ENCODE measurements at places on chromosomes 13 and 19. TPM values are rescaled to one million over a fixed set of nuclear protein-coding genes. Genes with fewer than 3 reads are reported as not detected.

DNA sequence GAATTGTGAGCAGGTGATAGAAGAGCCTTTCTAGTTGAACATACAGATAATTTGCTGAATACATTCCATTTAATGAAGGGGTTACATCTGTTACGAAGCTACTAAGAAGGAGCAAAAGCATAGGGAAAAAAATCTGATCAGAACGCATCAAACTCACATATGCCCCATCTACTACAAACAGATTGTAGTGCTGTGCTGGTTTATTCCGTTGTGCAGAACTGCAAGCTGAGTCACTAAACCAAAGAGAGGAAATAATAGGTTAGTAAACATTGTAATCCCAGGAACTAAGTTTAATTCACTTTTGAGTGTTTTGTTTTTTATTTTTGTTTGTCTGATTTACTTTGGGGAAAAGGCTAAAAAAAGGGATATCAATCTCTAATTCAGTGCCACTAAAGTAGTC, 136.3 kb downstream of the CDK8 start:
- no peak for DNase-seq

GRCh38 chr19:44582581-44583265, 30.6 kb upstream of the IGSF23 start:
- DNase-seq = no peak

DNA sequence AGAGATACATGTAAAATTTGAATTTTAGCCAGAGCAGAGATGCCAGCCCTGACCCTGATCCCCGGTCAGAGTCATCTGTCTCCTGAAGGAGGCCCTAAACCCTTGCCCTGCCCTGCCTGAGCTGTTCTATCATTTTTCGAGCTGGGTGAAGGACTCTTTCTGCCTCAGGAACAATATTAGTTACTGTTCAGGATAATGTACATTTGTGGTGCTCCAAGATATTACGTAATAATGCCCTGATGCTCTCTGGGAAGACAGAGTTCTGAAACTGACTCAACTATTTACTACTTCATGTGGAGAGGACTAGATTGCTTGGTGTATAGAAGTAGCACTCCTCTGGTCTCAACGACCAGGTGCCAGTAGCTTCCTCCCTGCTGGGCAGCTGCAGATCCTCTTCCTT, 37.9 kb upstream of the UBL3 start:
- no peak for DNase-seq

GRCh38 chr19:18940769-18941627, at the start of gene HOMER3:
Gene HOMER3 (minus strand): TSS chr19:18941217. CDS start chr19:18938982, 2,235 bp downstream.
- no peak for DNase-seq

DNA sequence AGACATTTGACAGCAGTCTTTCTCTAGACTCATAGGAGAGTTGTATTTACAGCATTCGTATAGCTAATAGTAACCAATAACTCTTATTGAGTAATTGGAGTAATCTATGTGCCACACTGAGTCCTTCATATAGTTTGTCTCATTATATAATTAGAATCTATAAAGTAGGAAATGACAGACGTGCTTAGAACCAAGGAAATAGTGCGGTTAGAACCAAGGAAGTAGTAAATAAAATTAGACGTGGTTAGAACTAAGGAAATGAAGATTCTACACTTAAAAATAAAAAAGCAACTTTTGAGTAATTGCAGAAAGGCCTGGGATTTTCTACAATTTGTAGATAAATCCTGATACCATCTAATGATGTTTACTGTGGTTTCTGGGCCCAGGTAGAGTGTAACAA, 107.8 kb upstream of the TNFSF11 start:
- DNase-seq = no peak

GRCh38 chr19:38922482-38922881, 8.1 kb downstream of the SARS2 start:
- DNase-seq = no peak

- DNase-seq = no peak
Measured at GRCh38 chr13:46051968-46052318, 603 bp downstream of the ZC3H13 start.

DNA sequence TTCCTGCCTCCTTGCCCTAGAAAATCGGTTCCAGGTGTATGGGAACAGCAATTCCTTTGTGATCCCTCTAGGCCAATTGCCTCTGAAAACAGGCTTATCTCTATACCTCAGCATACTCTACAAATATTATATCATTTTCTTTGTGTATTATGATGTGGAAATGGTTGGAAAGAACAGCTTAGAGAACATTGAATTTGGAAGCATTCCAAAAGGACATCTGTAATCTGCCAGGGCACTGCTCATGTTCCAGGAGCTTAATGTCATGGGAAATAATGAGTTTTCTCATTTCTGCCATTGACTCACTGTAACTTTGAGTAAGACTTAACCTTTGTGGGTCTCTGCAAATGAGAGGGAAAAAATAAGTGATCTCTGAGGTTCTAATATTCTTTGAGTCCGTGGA, 147.3 kb downstream of the UFM1 start:
- no peak for DNase-seq

The GNG8 gene
- polyA plus RNA-seq = not detected

The ASF1B gene
- 2.9 TPM for polyA plus RNA-seq

The SIGLEC5 gene
- not detected for polyA plus RNA-seq

The ADGRE2 gene
- 0.12 TPM for polyA plus RNA-seq

The MTUS2 gene
- polyA plus RNA-seq = 0.02 TPM
